ENCODE measurements at places on chromosomes 6 and 20.

DNA sequence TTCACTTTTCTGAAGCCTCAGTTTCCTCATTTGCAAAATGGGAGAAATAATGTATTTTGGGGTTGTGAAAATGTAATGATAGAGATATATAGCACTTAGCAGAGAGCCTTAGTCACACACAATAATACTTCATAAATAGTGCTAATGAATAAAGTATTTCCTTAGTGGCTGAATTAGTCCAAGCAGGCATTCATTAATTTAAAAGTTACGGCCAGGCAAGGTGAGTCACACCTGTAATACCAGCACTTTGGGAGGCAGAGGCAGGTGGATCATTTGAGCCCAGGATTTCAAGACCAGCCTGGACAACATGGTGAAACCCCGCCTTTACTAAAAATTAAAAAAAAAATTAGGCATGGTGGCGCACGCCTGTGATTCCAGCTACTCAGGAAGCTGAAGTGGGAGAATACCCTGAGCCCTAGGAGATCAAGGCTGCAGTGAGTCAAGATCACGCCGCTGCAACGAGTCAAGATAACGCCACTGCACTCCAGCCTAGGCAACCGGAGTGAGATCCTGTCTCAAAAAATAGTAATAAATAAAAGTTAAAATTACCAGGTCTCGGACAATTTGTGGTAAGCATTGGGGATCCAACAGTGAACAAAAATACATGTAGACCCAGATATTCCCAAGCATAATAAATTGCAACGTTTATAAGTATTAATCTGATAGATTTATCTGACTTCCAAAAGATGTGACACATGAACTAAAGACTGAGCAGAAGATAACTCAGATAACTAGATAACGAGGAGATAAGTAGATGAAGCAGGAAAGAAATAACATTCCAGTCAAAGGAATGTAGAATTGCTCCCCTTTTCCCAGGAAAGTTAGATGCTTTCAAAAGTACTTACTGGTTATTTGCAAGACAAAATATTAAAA lies 2.1 kb upstream of the IBTK start:
- no peak for DNase-seq

DNA sequence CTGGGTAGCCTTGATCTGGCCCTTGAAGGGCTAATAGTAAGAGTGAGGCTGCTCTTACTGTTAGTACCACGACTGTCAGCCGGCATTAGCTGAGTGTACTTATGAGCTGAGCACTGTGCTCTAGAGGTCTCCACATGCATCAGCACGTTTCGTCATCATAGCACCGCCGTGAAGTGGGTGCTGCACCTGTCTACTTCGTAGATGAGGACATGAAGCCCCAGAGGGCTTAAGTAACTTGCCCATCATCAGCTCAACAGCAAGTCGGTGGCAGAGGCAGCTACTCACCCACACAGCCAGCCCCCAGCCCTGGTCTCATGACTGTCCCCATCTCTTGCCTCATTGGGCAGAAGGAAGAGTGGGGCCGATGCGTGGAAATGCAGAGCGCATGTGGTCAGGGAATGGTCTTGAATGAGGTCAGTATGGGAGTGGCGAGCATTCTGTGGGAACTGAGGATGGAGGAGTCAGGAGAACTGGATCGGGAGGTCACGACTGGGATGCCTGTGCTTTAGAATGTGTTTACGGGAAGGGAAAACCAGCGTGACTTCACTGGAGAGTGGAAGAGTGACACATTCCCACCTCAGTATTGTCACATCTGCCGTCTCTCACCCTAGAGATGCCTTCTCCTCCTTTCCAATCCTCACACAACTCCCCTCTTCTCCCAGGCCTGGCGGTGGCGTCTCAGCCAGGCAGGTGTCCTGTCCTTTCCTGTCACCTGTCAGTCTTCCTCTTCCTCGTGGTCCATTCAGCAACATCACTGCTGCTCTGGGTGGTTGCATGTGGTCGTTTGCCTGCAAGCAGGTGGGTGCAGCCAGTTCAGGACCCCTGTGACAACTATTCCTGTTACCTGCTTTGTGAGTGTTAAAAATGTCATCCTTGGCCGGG lies 6.0 kb downstream of the SYTL3 start:
- no peak for DNase-seq

DNA sequence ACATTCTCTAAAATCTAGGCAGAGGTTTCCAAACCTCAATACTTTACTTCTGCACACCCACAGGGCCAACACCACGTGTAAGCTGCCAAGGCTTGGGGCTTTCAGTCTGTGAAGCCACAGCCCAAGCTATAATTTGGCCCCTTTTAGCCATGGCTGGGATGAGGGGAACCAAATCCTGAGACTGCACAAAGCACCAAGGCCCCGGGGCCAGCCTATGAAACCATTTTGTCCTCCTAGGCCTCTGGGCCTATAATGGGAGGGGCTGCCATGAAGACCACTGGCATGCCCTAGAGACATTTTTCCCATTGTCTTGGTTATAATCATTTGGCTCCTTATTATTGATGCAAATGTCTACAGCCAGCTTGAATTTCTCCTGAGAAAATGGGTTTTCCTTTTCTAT lies 513.0 kb upstream of the ADGRB3 start:
- DNase-seq = no peak

- no peak for DNase-seq
These were observed 78.3 kb upstream of the CLDN20 start for GRCh38 chr6:155185544-155185943.

DNA sequence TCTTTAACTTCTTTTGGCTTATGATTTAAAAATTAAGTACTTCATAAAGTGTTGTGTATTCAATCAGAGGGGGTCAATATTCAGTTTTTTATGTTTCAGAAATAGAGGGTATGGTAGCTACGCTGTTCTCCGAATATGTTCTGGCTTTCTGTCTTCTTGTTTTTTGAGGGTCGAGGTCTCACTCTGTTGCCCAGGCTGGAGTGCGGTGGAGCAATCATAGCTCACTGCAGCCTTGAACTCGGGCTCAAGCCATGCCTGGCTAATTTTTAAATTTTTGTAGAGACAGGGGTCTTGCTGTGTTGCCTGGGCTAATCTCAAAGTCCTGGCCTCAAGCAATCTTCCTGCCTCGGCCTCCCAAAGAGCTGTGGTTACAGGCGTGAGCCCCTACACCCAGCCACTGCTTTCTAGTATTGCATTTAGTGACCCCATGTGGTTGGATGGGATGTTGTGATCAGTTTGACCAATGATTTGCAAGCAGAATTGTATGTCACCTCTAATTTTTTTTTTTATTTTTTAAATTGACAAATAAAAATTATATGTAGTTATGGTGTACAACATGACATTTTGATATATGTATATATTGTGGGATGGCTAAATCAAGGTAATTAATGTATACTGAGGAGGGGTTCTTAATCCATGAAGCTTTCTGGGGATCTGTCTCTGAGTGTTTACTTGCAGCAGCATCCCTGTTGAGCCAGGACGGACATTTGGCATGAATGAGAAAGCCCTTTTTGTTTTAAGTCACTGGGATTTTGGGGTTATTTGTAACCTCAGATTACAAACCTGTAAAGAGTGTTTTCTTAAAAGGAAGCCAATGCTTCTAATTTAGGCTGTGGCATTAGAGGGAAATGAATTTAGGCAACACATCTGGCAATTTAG lies 38.5 kb upstream of the DEK start:
- no peak for DNase-seq

- DNase-seq = no peak
These were observed 76.0 kb downstream of the LCA5 start for GRCh38 chr6:79461205-79461604.
